ENCODE measurements at places on chromosomes 3 and 15.

- no peak for DNase-seq
Observed at GRCh38 chr3:59308684-59309083, 258.9 kb upstream of the CFAP20DC start.

DNA sequence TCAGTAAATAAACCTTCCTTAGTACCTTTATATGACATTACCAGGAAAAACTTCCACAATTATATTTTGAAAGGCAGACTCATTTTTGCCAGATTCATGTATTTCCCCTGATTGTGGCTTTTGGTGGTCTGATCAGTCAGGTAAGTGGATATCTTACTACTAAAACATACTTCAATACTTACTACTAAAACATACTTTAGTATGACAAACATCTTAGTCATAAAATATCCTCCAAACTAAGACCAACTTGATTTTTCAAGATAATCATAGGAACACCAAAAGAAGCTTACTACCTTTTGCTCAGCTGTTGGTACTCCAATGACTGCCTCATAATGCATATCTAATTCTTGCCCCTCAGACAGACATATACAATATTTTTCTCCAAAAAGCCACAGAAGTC, 9.3 kb downstream of the TJP1 start:
- DNase-seq = no peak

DNA sequence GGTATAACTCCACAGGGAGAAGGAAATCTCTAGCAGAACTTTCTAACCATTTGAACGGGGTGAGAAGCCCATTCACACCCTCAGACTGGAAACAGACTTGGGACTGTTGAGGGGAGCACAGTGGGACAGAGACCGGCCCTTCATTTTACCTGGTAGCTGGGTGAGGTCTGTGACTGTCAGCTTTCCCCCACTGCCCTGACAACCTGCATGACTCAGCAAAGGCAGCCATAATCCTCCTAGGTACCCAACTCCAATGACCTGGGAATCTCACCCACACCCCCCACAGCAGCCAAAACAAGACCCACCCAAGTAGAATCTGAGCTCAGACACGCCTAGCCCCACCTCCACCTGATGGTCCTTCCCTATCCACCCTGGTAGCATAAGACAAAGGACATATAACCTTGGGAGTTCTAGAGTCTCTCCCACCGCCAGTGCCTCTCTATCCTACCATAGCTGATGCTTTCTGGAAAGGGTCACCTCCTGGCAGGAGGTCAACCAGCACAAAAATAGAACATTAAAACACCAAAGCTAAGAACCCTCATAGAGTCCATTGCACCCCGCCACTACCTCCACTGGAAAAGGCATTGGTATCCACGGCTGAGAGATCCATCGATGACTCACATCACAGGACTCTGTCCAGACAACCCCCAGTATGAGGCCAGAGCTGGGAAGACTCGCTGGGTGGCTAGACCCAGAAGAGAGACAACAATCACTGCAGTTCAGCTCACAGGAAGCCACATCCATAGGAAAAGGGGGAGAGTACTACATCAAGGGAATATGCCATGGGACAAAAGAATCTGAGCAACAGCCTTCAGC, 28.0 kb downstream of the SENP7 start:
- no peak for DNase-seq

DNA sequence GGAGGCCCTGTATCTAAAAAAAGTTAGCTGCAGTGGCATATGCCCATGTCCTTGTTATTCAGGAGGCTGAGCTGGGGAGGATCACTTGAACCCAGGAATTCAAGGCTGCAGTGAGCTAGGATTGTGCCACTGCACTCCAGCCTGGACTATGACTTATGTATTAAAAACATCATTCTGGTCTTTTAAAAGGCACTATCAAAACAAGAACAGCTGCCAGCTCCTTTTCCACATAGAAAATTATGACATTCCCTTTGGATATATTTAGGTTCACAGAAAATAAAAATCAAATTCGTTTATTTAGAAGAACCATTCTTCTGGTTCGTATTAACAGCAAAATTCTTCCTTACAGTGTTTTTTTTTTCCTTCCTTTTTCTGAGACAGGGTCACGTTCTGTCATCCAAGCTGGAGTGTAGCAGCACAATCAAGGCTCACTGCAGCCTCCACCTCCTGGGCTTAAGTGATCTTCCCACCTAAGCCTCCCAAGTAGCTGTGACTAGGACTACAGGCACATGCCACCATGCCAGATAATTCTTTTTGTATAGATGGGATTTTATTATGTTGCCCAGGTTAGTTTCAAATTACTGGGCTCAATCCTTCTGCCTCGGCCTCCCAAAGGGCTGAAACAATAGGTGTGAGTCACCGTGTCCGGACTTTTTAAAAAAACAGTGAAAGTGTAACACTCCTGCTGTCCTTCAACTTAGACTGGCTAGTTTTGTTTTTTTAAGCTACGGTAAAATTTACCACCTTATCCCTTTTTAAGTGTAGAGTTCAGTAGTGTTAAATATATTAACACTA, 13.9 kb downstream of the ICE2 start:
- no peak for DNase-seq

GRCh38 chr3:156519758-156520162, 35.2 kb downstream of the SSR3 start:
- no peak for DNase-seq

DNA sequence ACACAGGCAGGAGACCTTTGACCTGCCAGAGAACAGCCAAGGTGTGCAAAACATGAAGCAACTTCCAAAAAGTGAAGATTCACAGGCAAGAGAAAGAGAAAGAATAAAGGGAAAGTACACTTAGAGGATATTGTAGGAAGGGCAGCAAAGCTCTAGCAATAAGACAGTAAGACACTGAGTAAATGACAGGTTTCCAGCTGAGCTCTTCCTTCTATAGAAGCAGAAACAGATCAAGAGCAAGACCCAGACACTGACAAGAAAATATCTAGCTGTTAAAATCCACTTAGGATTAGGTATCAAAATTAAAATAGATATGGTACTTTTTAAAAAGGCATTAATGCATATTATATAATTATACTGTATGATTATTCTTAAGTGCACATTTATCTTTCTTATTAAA, 333.4 kb downstream of the RAP2B start:
- DNase-seq = no peak

- no peak for DNase-seq
Observed at GRCh38 chr15:39239562-39239961, 341.3 kb upstream of the THBS1 start.
